Stimulated activated memory B cell treated with anti-CD40 and anti-IgM and Interleukin-4, amounts not matched to agents 10 μg/mL and 1 μg/mL and 100 μg/mL, for 72 hours (primary cell): ENCODE measurements at places on chromosomes 13 and 19.

DNA sequence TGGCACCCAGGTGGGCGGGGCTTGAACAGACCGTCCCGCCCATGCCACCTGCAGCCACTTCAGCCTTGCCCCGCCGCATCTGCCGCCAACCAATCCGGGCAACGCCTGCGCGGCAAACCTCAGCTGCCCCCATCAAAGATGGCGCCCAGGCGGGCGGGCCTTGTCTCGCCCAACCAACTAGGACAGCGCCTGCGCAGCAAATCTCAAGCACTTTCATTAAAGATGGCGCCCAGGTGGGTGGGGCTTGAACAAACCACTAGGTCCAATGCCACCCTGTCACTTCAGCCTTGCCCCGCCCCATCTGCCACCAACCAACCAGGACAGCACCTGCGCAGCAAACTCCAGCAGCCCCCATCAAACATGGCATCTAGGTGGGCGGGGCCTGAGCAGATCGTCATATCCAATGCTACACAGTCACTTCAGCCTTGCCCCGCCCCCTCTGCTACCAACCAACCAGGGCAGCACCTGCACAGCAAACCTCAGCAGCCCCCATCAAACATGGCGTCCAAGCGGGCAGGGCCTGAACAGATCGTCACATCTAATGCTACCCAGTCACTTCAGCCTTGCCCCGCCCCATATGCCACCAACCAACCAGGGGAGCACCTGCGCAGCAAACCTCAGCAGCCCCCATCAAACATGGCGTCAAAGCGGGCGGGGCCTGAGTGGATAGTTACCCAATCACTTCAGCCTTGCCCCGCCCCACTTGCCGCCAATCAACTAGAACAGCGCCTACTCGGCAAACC lies 1.4 kb downstream of the PEG3 start:
- H3K4me3 ChIP-seq = no peak overlapping the region
- H3K27me3 ChIP-seq = peaks cover 9% of the 10 kb centered on the region
- H3K27ac ChIP-seq = no peak overlapping the region
- ATAC-seq = no peak
- no peaks in the 10 kb centered on the region for H3K36me3 ChIP-seq

GRCh38 chr13:45092663-45093062 lies 27.6 kb upstream of the GTF2F2 start:
- H3K4me1 ChIP-seq = no peaks in the 10 kb centered on the region
- H3K27me3 ChIP-seq = peaks cover 14% of the 10 kb centered on the region
- H3K4me3 ChIP-seq = no peak overlapping the region
- no peaks in the 10 kb centered on the region for H3K36me3 ChIP-seq

DNA sequence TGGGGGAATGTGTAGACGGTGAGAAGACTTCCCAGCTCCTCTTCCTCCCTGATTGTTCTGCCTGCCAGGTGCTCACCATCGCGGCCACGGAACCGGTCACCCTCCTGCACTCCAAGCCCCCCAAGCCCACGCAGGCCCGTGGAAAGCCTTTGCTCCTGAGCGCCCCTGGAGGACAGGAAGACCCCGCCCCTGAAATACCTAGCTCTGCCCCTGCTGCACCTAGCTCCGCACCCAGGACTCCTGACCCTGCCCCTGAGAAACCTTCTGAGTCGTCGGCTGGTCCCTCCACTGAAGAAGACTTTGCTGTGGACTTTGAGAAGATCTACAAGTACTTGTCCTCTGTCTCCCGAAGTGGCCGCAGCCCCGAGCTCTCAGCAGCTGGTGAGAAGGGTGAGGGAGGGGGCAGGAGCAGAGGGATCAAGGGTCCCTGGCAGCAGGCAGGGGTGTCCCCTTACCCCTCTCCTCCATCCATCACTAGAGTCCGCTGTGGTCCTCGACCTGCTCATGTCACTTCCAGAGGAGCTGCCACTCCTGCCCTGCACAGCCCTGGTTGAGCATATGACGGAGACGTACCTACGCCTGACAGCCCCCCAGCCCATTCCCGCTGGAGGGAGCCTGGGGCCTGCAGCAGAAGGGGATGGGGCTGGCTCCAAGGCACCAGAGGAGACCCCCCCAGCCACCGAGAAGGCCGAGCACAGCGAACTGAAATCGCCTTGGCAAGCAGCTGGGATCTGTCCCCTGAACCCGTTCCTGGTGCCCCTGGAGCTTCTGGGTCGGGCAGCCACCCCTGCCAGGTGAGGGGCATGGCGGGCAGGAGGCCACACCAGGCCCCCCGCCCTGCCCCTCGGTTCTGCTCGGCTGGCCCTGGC lies 2.1 kb downstream of the SNAPC2 start:
- no peak overlapping the region for H3K27ac ChIP-seq
- no peak for ATAC-seq
- peaks cover 15% of the 10 kb centered on the region for H3K36me3 ChIP-seq
- H3K4me3 ChIP-seq = no peak overlapping the region

DNA sequence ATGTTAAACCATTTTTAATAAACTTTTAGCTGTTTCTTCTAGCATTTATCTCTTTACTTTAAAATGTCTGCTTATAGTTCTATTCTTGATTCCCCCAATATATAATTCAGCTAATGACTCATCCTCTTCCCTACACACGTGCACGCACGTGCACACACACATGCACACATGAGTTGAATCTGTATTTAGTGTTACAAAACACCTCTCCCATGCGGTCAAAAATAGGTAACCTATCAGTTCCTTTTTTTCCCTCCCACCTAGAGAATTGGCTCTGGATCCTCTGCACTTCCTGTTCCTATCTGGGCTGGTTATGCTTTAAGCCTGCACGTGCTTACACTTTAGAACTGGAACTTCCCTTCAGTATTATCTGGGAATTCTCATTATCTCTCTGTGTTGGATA lies 144.1 kb downstream of the PAN3 start:
- H3K4me3 ChIP-seq = no peak overlapping the region
- no peaks in the 10 kb centered on the region for H3K4me1 ChIP-seq
- H3K36me3 ChIP-seq = peaks cover 64% of the 10 kb centered on the region

GRCh38 chr13:106867249-106867648 lies 299.3 kb upstream of the ARGLU1 start:
- peaks cover 9% of the 10 kb centered on the region for H3K27me3 ChIP-seq
- ATAC-seq = no peak
- H3K36me3 ChIP-seq = no peaks in the 10 kb centered on the region
- no peak overlapping the region for H3K27ac ChIP-seq
- H3K4me1 ChIP-seq = no peaks in the 10 kb centered on the region

- peak overlapping the region; percentile 91 for H3K4me3 ChIP-seq
- H3K27ac ChIP-seq = peak overlapping the region; percentile 92
- no peak for ATAC-seq
- H3K36me3 ChIP-seq = peaks cover 17% of the 10 kb centered on the region
These were observed 6.4 kb downstream of the LYL1 start for GRCh38 chr19:13095934-13096927.

DNA sequence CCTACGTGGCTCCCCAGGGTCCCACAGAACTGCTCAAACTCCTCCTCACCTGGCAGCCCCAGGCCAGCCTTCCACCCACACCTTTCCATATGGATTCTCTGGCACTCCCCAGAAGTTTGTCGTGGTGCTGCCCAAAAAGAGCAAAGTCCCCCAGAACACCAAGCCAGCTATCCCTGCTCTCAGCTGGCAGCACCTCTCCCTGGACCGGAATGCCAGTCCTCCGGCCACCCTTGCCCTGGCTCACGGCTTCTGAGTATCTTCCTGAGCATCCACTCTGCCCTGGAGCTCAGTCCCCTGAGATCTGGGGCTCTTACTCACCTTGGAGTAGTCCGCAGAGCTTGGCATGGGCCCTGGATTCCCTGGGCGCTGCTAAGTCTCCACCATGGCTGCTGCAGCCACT lies 166.5 kb upstream of the ZNF507 start:
- no peaks in the 10 kb centered on the region for H3K27me3 ChIP-seq
- no peak overlapping the region for H3K27ac ChIP-seq
- no peak for ATAC-seq
- H3K4me1 ChIP-seq = no peaks in the 10 kb centered on the region

GRCh38 chr19:43502419-43502976 lies 2.0 kb downstream of the PHLDB3 start:
- H3K27ac ChIP-seq = peak overlapping the region; percentile 87
- ATAC-seq = no peak
- no peaks in the 10 kb centered on the region for H3K27me3 ChIP-seq

GRCh38 chr19:58037927-58038687 lies 4.3 kb downstream of the ZSCAN1 start:
- H3K4me3 ChIP-seq = no peak overlapping the region
- H3K27me3 ChIP-seq = peaks cover 45% of the 10 kb centered on the region
- H3K27ac ChIP-seq = no peak overlapping the region
- H3K4me1 ChIP-seq = no peaks in the 10 kb centered on the region
- no peak for ATAC-seq

DNA sequence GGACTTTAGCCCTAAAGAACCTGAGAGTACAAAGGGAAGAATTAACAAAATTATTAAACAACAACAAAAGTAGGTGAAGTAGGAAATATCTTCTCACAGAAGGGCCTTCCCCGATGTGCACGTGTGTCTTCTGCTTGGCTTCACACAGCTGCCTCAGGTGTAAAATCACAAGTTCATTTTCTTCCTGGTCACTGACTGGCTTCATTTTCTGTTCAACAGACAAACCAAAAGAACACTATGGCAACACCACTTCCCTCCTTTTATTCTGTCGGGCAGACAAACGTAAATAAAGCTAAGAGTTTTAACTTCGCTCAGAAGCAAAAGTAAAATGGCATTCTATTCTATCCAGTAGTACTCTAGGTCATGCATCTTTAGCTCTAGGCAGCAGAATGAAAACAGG lies 140.9 kb downstream of the TBC1D4 start:
- H3K4me3 ChIP-seq = peak overlapping the region; percentile 14
- ATAC-seq = peak; percentile 70
- peak overlapping the region; percentile 45 for H3K27ac ChIP-seq
- no peaks in the 10 kb centered on the region for H3K27me3 ChIP-seq
- H3K36me3 ChIP-seq = no peaks in the 10 kb centered on the region
- peaks cover 9% of the 10 kb centered on the region for H3K4me1 ChIP-seq

DNA sequence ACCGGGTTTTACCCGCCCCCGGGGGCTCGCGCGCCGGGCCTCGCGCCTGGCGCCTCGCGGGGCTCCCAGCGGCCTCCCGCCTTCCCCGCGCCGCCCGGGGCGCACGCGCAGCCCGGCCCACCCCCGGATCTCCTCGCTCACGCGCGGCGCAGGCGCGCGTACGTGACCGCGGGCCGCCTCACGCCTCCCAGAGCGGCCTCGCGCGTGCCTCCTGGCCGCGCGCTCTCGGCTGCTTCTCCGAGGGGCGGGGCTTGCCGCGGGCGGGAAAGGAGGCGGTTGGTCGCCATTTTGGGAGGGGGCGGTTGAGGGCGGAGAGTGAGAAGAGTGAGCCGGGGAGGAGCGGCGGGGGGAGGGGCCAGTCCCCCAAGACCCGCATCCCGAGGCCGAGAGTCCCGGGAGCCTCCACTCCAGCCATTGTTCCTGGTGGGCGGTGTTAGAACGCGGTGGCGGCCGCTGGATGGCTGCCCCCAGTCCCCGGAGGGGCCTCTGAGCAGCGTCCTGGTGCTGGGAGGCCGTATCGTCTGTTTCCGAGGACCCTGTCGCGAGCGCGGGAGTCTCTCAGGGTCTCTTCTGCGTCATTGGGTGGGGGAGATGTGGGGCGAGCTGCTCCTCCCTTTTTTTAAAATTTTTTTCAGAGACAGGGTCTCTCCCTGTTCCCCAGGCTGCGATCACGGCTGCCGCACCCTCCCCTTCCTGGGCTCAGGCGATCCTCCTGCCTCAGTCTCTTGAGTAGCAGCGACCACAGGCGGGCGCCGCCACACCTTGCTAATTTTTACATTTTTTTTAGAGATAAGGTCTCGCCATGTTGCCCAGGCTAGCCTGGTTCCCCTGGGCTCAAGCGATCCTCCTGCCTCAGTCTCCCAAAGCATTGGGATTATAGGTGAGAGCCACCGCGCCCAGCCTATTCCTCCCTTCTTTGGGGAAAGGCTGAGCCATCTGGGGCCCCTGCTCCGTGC lies at the start of gene ZNF541:
TSS of gene ZNF541 (minus strand) at position 78 of the 956 bp plus-strand sequence. CDS start 17,292 bp downstream, outside the sequence.
- H3K4me3 ChIP-seq = peak within 1 kb of the TSS; percentile 48
- peaks cover 77% of the 10 kb centered on the region for H3K27me3 ChIP-seq
- peaks cover 15% of the 10 kb centered on the region for H3K4me1 ChIP-seq

GRCh38 chr19:35290381-35291127 lies 1.4 kb upstream of the MAG start:
- H3K27me3 ChIP-seq = no peaks in the 10 kb centered on the region
- H3K4me3 ChIP-seq = no peak overlapping the region
- H3K27ac ChIP-seq = no peak overlapping the region
- no peaks in the 10 kb centered on the region for H3K36me3 ChIP-seq
- no peak for ATAC-seq

DNA sequence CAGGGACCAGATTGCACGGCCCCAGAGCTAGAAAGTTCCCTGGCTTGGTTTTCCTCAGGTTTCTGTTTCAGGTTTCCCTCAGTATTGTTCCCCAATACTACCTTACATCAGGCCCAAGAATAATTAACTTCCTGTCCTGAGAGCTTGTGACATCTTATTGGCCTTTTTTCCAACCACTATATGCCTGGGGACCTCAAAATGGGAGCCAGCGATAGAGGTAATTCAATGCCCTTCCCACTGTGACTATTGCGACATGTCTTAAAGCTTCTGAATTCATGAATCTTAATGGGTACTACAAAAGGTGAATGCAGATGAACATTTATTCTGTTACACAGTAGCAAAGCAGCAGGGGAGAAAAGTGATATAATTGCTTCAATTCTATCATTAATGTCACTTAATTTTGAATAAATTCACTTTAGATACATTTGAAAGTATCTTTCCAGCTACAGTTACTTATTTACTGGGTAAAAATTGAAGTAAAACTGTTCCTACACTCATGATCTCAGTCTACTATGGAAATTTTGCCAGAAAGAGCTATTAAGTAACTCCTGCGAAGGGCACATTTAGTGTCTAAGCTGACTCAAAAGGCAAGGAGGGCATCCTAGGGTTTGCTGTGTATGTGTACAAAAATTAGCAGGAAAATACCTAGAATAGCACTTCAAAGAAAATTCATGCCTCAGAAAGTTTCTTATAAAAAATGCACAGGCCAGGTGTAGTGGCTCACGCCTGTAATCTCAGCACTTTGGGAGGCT lies 4.1 kb downstream of the CRYL1 start:
- no peaks in the 10 kb centered on the region for H3K27me3 ChIP-seq
- no peak overlapping the region for H3K27ac ChIP-seq
- H3K4me1 ChIP-seq = peaks cover 23% of the 10 kb centered on the region
- H3K4me3 ChIP-seq = no peak overlapping the region
- H3K36me3 ChIP-seq = no peaks in the 10 kb centered on the region
- no peak for ATAC-seq

- H3K4me3 ChIP-seq = no peak overlapping the region
- H3K4me1 ChIP-seq = peaks cover 67% of the 10 kb centered on the region
- H3K36me3 ChIP-seq = peaks cover 24% of the 10 kb centered on the region
- no peak overlapping the region for H3K27ac ChIP-seq
These were observed 112.4 kb downstream of the SIPA1L3 start for GRCh38 chr19:38019396-38019724.
